AG10803 (cell line): ENCODE measurements at places on chromosomes 11 and 22.
A peak's percentile ranks its signal among the peaks of the same experiment; 100 is the strongest.

DNA sequence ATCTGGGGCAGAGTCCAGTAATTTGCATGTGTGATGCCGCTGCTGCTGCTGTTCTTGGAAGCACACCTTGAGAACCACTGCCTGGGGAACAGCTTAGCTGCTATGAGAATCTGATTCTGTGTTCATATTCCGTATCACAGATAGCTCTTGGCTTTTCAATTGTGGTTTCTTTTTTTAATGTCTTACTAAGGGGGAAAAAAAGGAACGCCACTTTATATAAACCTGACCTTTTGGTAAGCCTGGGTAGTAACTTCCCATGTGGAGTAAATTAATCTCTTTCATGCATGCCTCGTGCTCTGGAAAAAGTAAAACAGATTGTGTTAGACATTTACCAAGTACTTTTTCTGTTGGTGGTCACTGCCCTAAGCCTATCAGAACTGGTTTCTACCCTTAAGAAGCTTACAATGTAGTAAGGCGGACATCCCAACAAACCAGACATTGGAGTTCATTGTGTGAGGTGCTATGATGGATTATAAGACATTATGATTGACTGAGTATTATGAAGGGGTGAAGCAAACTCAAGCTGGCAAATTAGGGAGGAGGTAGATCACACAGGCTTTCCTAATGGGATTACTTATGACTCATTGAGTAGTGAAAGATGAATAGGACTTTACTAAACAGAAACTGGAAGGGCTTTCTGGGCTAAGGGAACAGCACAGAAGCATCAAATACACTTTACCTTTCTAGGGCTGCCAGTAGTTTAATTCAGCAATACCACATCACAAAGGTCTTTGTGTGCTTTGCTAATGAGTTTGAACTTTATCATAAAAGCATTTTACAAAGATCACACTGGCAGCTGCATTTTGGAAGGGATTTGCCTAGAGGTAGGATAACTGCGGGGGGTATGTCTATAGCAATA, 64.7 kb downstream of the MAML2 start:
- DNase-seq = peak; percentile 48

DNA sequence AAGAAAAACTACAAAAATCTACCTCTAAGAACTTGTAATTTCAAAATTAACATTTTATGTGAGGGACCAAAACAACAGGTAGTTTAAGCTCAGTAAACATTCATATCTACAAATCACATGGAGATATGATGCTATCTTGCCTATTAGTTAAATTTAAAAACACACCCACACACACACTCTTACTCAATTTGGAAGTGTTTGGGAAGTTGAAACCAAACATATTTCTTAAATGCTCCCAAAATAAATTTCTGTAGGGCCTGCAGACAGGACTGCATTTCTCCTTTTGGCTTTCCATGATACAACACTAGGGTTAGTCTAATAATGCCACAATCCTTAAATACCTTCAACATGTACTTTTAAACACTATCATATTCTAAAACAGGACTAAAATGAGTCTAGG, 7.0 kb downstream of the PITPNB start:
- no peak for DNase-seq

GRCh38 chr11:1853376-1854131, 670 bp downstream of the LSP1 start:
- DNase-seq = no peak

- DNase-seq = peak; percentile 91
Observed at GRCh38 chr11:130523609-130524008, 75.2 kb downstream of the ADAMTS15 start.

GRCh38 chr11:85960678-85961077, 105.5 kb downstream of the CCDC83 start:
- no peak for DNase-seq

GRCh38 chr22:38088629-38089473, 4.9 kb upstream of the SLC16A8 start:
- DNase-seq = peak; percentile 27

GRCh38 chr11:3954448-3955298, 99.2 kb downstream of the STIM1 start:
- DNase-seq = no peak

GRCh38 chr22:27138471-27138870, 481.1 kb downstream of the MIAT start:
- DNase-seq = no peak

DNA sequence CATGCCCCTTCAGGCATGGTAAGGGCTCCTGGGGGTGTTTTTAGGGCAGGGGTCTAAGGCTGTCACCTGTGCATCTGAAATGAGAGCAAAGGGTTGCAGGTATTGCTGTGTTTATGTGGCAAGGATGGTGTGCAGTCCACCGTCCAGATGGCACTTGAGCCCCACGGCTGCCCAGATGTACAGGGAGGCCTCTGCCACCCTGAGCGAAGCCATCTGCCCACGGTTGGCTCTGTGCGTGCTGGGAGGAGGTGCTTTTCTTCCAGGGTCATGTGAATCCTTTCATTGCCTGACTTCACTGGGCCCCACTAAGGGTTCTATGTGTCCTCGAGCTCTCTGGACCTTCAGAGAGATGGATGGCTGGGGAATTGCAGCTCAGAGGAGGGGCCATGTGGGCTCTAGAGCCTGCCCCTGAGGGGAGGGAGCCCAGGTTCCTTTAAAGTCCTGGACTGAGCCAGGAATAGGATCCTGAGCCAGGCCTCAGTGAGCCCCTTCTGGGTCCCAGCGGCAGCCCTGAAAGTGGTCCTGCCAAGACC, 89.9 kb downstream of the CTTN start:
- DNase-seq = no peak
